ENCODE measurements at places on chromosomes 12 and 14.

GRCh38 chr14:20719777-20720176, 25.9 kb upstream of the EDDM3A start:
- DNase-seq = no peak

DNA sequence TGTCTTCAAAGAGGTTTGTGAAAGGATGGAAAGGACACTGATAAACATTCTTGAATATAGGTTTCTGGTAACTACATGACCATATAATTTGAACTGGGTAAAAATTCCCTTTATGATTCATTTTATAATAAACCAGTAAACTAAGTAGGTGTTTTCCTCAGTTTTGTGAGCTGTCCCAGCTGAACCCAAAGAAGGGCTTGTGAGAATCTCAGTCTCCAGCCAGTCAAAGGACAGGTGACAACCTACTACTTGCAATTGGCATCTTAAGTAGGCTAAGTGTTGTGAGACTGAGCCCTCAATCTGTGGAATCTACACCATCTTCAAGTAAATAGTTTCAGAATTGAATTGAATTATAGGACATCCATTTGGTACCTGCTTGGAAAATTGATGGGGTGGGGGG, 75.2 kb downstream of the MYF5 start:
- no peak for DNase-seq

- DNase-seq = no peak
These were observed 33.6 kb downstream of the SDR9C7 start for GRCh38 chr12:56900583-56900982.

- DNase-seq = no peak
These were observed 102.5 kb upstream of the GPHB5 start for GRCh38 chr14:63421226-63421625.

GRCh38 chr12:103854372-103854973, 13.4 kb upstream of the NT5DC3 start:
- no peak for DNase-seq

All from neural progenitor cell (in vitro differentiated cells).